ENCODE measurements at places on chromosomes 6 and 20.

- DNase-seq: no peak
These were observed 20.4 kb downstream of the PDE7B start for GRCh38 chr6:135871878-135872277.

DNA sequence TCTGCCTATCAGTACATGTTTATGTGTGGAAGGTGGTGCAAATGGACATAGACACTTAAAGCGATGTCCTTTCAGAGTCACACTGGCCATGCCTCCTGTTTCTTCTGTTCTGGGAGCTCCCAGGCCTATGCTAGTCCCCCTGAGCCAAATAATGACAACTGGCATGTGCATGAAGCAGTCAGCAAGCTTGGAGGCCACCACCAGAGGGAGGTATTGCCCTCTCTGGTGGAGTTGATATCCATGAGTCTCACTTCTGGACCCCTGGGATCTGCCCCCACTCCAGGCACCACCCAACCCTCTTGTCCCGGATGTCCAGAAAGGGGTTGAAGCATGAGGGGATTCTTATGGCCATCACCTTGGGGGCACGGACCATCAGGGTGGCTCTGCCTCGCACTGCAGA is 172.2 kb downstream of the AIG1 start:
- DNase-seq: no peak

DNA sequence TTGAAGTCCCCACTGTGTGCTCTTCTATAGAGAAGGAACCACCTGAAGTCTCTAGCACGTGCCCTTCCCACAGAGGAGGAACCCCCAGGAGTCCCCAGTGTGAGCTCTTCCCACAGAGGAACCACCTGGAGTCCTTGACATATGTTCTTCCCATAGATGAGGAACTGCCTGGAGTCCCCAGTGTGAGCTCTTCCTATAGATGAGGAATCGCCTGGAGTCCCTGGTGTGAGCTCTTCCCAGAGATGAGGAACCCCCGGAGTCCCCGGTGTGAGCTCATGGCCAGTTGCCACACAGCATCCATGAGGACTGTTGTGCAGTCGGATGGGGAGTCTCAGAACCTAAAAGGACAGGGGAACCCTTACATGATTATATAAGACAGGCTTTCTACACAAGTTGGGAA is 158.1 kb upstream of the THBS2 start:
- no peak for DNase-seq

GRCh38 chr20:57393321-57394120 is 2.3 kb downstream of the RBM38 start:
- DNase-seq: no peak

- no peak for DNase-seq
These were observed 358.1 kb downstream of the CDKAL1 start for GRCh38 chr6:20892365-20892764.

- no peak for DNase-seq
These were observed 61.8 kb upstream of the HDAC2 start for GRCh38 chr6:114032721-114033120.

Measured in activated CD4-positive, alpha-beta T cell treated with anti-CD3 and anti-CD28 coated beads for 24 hours (primary cell).